ENCODE measurements at places on chromosomes 7 and 10.

GRCh38 chr7:66236713-66237303, 31.7 kb downstream of the TPST1 start:
- no peak for DNase-seq

GRCh38 chr7:159126311-159127260, 18.1 kb downstream of the VIPR2 start:
- no peak for DNase-seq

GRCh38 chr7:18189500-18190126, 162.0 kb upstream of the PRPS1L1 start:
- DNase-seq, result no peak

DNA sequence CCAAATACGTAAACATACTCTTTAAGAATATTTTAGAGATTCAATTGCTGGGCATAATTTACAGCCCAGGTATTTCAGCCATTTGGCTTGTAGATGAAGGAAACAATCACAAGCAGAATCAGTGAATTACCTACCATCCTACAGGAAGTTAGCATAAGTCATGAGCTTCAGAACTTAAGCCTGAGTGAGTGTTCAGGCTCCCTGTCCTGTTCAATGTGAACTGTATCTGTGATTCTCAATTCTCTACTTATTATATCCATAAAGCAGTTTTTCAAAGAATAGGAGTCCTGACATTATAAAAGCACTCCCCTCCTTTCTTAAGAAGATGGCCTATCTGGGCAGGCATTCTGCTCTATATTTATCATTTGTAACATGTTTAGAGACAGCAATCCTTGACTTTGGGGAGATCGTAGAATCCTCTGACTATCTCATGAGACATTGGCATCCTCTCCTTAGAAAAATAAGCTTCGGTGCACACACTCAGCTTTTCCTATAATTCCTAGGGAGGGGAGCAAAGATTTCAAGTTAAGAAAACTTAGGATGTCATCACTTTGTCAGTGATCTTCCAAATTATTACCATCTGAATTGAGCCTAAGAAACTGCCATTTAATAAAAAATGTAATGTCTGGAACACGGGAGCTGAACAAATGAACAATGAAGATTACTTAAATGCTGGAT, 645.2 kb upstream of the IGFBP3 start:
- DNase-seq, result no peak

- no peak for DNase-seq
These were observed 287 bp downstream of the DCLRE1A start for GRCh38 chr10:113853578-113854012.

- no peak for DNase-seq
These were observed 78.3 kb downstream of the SLC25A40 start for GRCh38 chr7:87797798-87798403.

- DNase-seq, result no peak
These were observed 325.5 kb upstream of the C7orf33 start for GRCh38 chr7:148264933-148265557.

DNA sequence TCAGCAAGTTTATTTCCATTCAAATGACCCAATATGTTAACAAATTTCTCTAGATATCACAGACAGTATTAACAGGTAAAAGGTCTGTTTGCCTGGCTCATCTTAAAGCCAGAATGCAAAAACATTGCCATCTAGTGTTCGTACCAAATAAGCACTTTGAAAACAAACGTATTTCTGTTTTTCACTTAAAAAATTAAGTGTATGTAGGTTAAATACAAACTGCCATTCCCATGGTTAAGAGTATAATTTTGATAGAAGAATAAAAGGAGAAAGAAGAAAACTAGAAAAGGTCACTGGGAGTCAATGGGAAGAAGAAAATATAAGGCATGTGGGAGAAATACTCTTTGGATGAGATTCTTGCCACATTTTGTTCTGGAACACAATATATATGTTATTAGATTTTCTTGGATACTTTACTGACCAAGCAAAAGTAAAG, 51.0 kb downstream of the ORC5 start:
- DNase-seq, result no peak

- no peak for DNase-seq
These were observed 762.0 kb upstream of the IGFBP3 start for GRCh38 chr7:46682836-46683624.

DNA sequence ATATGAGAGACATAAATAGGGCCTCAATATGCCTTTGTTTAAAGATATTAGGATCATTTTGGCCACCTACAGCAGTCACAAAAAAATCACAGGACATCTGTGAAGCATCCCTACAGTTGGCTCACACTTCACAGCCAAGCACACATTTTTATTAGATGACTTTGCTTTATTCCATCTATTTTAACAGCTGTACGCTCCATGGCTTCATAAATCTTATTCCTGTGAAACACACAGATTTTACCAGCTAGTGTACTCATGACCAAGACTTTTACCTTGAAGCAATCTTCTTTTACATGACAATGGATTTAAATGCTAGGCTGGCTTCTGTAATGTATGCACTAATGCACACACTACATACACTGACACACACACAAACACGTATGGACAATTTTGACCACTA, 254.8 kb upstream of the PITRM1 start:
- DNase-seq, result no peak

GRCh38 chr7:158695726-158696452, 8.7 kb downstream of the NCAPG2 start:
- no peak for DNase-seq

DNA sequence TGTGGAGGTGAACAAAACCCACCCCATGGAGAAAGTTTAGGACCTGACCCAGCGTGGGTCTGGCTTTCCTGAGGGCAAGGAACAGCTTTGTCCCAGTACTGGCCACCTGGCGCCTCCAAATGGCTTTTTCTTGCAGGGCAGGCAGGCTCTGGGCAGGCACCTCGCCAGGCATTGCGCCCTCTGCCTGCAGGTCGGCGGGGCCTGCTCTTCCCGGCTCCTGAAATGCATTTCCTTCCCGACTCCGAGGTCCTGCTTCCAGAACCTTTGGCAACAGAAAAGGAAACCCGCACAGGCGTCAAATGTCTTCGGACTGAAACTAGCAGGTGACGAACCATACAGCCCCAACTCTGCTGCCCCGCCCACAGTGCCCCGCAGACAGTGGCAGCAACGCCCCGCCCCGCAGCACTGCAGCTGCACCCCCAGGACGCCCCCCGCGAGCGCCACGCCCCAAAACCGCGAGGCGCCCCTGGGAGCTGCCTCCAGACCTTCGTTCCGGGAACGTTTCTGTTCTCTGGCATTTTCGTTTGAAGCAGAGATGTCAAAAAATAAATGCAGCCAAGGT, 65.5 kb downstream of the C10orf143 start:
- no peak for DNase-seq

GRCh38 chr10:98309366-98310355, 41.7 kb upstream of the LOXL4 start:
- peak; percentile 33 for DNase-seq

DNA sequence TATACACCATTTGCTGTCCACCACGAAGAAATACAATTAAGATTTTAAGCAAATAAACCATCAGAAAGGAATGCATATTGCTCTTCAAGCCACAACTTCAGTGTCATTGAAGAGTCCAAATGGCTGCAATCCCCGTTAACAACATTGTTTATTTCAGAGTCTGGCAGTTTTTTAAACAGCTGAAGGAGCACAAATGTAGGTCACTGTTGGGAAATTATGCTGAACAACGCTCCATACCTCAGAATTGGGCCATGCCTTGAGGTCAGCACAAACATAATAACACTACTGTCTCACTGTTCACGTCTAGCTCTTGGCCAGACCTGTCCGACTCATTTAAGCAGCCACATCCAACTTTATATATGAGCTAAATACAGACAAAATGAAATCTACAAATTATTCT, 453.9 kb upstream of the GHITM start:
- no peak for DNase-seq

DNA sequence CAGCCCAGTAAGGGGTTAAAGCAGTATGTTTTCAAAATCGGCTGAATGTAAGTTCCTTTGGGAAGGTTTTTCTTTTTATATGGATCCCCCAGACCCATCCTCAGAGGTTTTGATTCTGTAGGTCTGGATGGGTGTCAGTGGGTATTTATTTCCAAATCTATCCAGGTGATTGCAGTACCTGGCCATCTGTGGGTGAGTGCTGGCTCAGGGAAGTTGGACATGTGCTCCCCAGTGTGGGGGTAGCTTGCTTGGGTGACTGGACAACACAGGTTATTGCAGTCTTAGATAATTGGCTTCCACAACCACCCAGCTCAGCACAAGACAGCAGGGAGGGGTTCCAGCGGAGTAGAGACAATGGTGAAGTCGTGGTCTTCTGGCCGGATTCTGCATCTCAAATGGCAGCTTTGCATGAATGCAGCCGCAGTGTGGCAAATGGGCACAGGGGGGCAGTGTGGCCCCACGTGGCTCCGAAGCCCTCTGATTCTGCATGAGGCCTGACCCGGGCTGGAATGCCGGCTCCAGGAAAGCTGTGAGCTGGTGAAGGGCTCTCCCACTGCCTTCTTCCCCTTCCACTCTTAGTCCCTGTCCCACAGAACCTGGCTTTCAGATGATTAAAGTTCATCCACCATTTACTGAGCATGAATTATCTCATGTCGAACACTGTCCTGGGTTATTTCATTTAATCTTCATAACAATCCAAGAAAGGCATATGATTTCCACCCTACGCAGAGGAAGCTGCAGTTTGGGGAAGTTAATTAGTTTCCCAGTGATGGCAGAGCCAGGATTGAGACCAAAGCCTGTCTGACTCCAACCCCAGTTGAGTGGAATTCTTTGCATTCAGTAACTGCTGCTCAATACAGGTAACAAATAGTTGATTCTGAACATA, 64.5 kb upstream of the SYPL1 start:
- peak; percentile 82 for DNase-seq

- DNase-seq, result no peak
These were observed 290.0 kb upstream of the SEMA3A start for GRCh38 chr7:84484502-84485079.
